ENCODE measurements at places on chromosomes 5 and 9. TPM values are rescaled to one million over a fixed set of nuclear protein-coding genes. Genes with fewer than 3 reads are reported as not detected.

DNA sequence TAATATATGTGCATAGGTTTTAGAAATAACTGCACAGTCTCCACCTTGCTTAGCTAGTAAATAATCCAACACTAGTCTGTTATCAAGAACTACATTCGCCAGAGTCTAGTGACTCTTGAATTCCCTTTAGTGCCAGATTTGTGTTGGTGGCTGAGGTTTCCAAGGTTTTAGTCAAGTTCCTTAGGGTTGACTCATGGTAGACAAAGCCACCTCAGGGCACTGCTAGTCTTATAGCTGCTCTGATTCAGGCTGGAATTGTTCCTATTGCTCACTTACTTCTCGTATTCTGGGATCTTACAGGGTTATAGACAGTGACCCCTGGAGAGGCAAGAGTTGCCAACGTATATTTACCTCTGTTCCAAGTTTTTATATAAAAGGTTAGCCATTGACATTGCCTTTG is 1369.8 kb upstream of the CDH9 start:
- no peak for DNase-seq

Gene SPAG8
- total RNA-seq = 0.98 TPM

GRCh38 chr5:107676702-107677101 is 6.0 kb upstream of the EFNA5 start:
- DNase-seq = no peak

DNA sequence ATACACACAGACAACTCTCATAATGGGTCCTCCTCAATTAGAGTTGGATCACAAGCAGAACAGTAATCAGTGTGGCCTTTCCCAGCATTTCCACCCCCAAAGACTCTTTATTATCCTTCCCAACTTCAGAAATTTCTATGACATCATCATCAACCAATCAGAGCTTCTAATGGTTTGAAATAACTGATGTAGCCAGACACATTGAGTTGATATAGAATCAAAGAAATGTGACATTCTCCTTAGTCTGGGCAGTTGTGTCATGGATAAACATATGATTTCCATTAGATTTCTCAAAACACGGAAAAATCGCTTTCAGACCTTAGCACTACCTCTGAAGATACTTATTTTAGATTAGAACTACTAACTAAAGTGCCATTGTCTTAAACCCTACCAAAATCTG is 75.7 kb upstream of the NFIB start:
- DNase-seq = no peak

DNA sequence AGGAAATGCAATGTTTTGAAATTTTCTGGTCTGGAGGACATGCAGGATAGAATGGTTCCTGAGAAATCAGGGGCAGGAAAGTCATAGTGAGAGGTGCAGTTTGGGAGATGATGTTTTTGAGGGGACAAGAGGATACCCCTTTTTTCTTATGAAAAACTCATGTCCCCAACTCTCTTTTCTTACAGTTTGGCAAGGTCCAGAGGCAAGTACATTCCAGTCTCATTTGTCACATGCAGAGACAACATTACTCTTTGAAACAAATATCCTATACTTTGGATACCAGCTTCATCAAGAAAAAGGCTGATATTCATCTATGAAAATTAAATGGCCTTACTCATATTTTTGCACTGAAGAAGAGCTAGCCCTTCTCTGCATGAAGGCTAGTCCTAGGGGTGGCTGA is 48.2 kb downstream of the EQTN start:
- no peak for DNase-seq

Gene SPINK7
- not detected for total RNA-seq

GRCh38 chr9:123438321-123438720 is 82.3 kb downstream of the CRB2 start:
- DNase-seq = no peak
